Cerebellar nuclear complex (tissue), 1 donor: ENCODE measurements at places on chromosomes 6 and 20.
A peak's percentile ranks its signal among the peaks of the same experiment; 100 is the strongest.

GRCh38 chr6:108432792-108433191 lies 127.9 kb upstream of the FOXO3 start:
- DNase-seq = no peak

DNA sequence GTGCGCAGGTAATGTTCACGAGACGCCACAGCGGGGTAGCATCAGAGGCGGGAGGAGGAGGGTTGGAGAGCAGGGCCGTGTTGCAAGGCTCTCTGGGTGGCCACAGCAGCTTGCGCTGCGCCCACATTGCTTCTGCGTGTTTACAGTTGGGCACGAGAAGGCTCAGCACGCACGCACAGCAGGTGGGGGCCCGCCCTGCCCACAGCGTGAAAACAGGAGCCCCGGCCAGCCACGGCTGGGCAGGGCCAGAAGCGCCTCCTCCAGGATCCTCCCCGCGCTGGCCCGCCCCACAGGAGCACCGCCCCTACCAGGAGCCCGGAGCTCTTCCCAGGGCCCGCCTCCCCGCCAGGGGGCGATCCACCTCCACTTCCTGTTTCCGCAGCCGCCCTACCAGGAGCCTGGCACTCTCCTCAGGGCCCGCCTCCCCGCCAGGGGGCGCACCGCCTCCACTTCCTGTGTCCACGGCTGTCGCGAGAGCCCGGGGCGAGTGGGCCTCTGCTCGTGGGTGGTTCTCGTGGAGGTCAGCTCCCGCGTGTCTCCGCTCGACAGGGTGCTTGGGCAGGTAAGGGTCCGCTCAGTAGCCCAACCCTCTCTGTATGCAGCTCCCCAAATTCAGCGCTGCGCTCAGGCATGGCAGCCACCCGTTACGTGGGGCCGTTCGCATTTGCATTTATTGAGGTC lies at the start of gene FAM50B:
TSS of gene FAM50B (plus strand) at position 449 of the 681 bp plus-strand sequence. CDS start 439 bp downstream, outside the sequence.
- DNase-seq = peak; percentile 76

DNA sequence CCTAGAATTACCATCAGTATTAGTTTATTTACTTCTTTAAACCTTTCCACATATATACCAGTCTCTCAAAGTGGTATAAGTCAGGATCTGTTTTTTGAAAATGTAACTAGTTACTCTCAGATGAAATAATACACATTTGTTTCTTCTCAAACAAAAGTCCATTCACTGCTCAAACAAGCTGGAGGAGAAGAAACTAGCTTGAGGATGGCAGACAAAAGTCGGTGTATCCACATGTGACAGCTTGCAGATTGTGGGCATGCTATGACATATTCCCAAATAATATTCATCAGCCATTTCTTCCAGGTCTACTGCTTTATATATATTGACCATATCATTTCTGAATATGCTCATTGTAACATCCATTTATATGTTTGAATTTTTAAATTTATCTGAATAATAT lies 197.4 kb upstream of the KCNQ5 start:
- no peak for DNase-seq

GRCh38 chr20:37344506-37345338 lies 1.2 kb upstream of the SRC start:
- DNase-seq = no peak

DNA sequence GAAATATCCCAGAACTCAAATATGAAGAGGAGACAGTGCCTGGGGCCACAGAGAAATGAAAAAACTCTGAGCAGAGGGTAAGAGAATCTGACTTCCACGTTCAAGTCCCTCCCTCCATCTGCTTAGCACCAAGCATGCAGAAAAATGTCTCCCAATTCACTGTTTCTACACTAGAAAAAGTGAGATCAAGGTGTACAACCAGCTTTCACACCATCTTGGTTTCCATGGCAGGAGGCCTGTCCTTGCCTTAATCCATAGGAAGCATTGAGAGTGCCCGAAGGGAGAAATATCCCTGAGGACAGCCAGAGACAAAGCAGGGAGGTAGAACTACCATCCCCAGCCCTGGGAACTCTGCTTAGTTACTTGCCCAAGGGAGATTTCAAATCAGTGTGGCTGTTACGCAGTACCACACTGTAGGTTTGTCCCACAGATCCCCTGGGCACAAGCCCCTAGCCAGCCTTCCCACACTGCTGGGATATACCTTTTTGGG lies 82.9 kb downstream of the SCML4 start:
- no peak for DNase-seq

DNA sequence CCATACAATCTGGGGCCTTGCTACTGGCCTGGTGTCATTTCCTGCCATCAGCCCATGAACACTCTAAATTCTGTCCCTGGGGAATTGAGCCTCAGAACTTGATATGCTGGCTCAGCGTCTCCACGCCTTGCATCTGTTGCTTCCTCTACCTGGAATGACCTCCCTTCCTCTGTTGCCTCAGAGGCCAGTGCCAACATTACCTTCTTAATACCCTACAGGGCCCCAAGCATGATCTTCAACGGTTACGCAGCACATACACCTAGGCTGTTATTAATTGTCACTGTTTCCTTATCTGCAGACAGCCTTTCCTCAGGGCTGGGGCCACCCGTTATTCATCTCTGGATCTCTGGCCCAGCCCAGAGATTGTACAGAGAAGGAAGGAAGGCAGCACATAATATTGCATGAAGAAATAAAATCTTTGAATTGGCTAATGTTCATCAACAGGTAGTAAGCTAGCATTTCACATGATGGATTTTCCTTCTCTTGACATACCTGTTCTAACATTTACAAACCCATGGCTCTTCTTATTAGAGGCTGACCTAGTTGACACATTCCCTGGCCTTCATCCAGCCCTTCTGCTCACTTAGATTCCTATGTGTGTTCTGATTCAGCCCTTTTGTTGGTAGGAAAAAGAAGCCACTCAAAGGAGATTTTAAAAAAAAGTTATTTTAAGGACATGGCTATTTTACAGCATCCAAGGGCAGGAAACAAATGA lies 8.4 kb upstream of the RNF182 start:
- peak; percentile 65 for DNase-seq

GRCh38 chr20:45944151-45944964 lies 9.9 kb downstream of the PCIF1 start:
- no peak for DNase-seq
